Kidney (tissue), 22 donors: ENCODE measurements at places on chromosomes 5 and 9. TPM values are rescaled to one million over a fixed set of nuclear protein-coding genes. Genes with fewer than 3 reads are reported as not detected.

- DNase-seq: peak; percentile 94
- H3K27ac ChIP-seq: no peak overlapping the region
- H3K36me3 ChIP-seq: no peaks in the 10 kb centered on the region
- no peaks in the 10 kb centered on the region for H3K4me1 ChIP-seq
Observed at GRCh38 chr5:82396871-82397514, 118.8 kb upstream of the RPS23 start.

OR2K2 gene
- not detected for polyA plus RNA-seq

GRCh38 chr9:2109069-2109650 lies 94.0 kb downstream of the SMARCA2 start:
- no peak overlapping the region for H3K4me3 ChIP-seq
- no peak overlapping the region for H3K27ac ChIP-seq
- no peaks in the 10 kb centered on the region for H3K27me3 ChIP-seq
- peaks cover 34% of the 10 kb centered on the region for H3K36me3 ChIP-seq
- peaks cover 2% of the 10 kb centered on the region for H3K4me1 ChIP-seq

DNA sequence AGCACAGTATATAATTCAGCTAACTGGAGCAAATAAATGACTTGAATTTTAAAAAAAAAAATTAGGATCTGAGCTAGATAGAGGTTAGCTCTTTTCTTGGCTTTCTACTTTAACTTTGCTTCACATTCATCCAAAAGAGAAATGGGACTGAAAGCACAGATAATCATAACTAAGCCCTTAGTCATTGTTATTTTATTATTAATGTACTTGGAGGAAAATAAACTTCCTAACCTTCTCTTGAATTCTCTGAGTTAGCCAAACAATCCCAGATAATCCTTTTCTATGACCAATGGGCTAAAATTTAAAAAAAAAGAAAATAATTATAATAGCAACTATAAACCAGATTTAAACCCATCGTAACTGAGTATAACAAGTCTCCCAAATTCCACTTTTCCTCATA lies 57.6 kb upstream of the RASA1 start:
- no peak overlapping the region for H3K27ac ChIP-seq
- H3K4me1 ChIP-seq: no peaks in the 10 kb centered on the region
- no peaks in the 10 kb centered on the region for H3K27me3 ChIP-seq
- H3K36me3 ChIP-seq: no peaks in the 10 kb centered on the region

HABP4 gene
- polyA plus RNA-seq: 37.5 TPM

- no peak for DNase-seq
- H3K27me3 ChIP-seq: no peaks in the 10 kb centered on the region
- no peak overlapping the region for H3K4me3 ChIP-seq
- H3K4me1 ChIP-seq: no peaks in the 10 kb centered on the region
Observed at GRCh38 chr5:5954275-5954598, 424.1 kb downstream of the MED10 start.

DNA sequence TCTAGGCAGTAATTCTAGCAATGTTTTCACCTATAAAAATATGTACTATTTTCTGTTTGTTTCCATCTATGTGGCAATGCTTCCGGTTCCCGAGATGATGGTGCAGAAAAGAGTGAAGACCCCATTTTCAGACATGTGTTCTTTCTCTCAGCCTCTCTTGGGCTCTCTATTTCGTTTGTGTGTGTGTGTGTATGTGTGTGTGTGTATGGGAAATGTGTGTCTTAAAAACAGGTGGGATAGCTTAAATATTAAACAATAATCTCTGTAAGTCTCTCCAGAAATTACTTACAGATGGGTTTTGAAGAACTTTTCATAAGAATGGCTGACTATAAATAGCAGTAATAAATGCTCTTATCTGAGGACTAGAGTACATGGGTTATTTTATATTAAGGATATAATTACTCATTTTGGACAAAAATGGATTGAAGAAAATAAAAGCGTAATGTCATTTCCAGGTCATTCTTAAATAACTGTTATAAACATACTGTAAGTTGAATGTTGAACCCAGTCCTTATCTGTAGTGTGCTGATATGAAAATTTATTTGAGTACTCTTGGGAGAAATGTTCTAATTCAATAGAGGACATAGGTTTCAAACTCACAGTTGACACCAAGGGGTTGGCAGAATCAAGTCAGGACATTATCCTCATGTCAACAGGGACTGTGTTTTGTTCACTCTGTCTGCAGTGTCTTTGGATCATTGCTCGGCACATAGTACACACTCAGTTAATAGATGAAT lies 31.1 kb downstream of the PCSK5 start:
- H3K36me3 ChIP-seq: no peaks in the 10 kb centered on the region
- H3K4me3 ChIP-seq: no peak overlapping the region
- no peak for DNase-seq
- no peaks in the 10 kb centered on the region for H3K27me3 ChIP-seq

CCT5 gene
- polyA plus RNA-seq: 130 TPM

DNA sequence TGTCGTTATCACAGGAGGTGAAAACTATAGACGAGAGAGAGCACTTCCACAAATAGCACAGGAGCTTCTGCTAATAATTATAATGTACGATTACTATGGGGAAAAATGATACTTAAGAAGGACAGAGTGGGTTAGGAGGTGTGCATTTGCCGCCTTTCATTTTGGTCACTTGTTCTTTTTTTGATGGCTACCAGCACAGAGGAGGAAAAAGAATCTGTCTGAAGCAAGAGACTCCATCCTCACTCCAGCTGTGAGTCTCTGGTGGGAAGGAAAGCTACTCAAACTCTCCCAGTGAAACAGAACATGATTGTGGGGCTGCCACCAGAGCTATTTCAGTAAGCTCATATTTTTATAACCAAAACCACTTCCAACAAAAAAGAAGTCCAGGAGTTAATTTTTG lies 270.4 kb upstream of the TMEM161B start:
- no peak overlapping the region for H3K27ac ChIP-seq
- H3K4me1 ChIP-seq: no peaks in the 10 kb centered on the region
- no peak overlapping the region for H3K4me3 ChIP-seq
- DNase-seq: no peak
- no peaks in the 10 kb centered on the region for H3K36me3 ChIP-seq
